ENCODE measurements at places on chromosomes 5 and 9. TPM values are rescaled to one million over a fixed set of nuclear protein-coding genes. Genes with fewer than 3 reads are reported as not detected.

- no peak for DNase-seq
These were observed 50.5 kb downstream of the RGS3 start for GRCh38 chr9:113514061-113514460.

- DNase-seq, result no peak
These were observed 75.9 kb downstream of the SPRY4 start for GRCh38 chr5:142248853-142249462.

DNA sequence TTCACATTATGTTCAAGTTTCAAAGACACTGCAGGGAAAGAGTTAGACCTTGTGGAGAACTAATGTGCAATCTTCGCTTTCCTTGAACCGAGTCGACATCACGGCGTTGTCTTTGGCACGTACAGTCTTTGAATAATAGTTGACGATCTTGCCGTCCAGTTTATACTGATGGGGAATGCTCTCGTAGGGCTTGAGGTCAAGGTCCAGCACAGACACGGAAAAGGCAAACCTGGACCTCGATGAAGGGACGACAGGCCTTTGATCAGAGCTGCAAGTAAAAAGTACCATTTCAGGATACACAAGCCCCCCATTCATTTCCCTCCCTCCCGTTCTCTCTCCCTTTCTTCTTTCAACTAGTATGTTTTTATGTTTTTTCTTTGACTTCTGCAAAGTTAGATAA lies 54.1 kb downstream of the IPPK start:
- DNase-seq, result no peak

GRCh38 chr9:130200038-130200849 lies 28.0 kb downstream of the NCS1 start:
- peak; percentile 86 for DNase-seq

- no peak for DNase-seq
These were observed 65.8 kb upstream of the S1PR3 start for GRCh38 chr9:88925481-88925880.

DNA sequence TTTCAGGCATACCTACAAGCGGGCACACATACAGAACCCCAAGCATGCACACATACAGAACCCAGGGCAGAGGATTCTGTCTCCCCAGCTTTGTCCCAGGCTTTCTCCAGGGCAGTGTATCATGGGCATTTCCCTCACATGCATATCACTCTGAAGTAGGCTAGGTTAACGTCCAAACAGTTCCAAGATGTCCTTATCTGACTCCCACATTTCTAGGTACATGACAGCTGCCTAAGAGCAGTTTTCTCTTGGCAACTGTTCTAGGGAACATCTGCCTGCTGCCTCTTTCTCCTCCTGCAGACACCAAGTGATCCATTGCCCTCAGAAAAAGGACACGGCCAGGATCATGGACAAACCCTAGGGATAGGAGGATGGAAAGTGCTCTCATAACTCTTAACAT lies 84.9 kb upstream of the NR3C1 start:
- DNase-seq, result no peak

DNA sequence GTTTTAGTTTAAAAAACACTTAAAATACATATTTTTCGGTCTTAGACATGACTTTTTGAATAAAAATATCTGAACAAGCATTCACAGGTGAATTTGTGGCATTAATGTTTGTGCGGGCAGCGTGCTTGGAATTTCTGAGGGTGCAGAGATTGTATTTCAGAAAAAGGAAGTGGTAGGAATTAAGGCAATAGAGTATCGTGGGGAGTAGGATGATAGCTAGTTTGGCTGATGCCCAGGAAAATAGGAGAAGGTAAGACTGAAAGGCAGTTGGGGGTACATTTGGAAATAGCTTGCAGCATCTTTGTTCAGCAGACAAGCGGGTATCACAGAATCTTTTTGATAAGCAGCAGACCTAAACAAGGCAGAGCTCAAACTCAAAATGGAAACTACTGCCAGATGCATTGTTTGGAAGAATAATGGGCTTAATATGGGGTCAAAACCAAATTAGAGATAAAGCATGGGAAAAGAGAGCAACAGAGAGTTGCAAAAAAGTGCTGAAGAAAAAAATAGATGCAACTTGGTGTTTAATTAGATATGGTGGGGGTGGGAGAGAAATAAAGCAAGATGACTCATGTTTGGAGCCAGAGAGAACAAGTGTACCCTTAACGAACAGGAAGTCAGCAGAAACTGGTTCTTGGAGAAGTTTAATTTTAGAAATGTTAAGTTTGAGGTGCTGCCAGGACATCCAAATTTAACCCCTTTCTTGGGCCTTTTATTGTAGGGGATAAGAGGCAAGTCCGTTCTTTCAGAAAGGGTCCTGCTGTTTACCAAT lies 85.7 kb upstream of the ARRDC3 start:
- DNase-seq, result no peak

GRCh38 chr9:20382460-20383071 lies 239.7 kb downstream of the MLLT3 start:
- DNase-seq, result no peak

DNA sequence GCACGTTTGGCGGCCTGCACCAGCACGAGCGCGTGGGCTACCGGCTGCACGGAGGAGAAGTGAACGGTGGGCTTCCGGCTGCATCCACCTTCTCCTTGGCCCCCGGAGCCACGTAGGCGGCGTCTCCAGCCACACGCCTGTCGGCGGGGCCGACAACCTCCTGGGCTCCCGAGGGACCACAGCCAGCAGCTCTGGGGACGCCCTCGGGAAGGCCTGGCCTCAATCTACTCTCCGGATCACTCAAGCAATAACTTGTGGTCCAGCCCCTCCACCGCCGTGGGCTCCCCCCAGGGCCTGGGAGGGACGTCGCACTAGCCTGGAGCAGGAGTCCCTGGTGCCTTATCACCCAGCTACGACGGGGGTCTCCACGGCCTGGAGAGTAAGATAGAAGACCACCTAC lies 73.7 kb downstream of the INSL6 start:
- no peak for DNase-seq

GRCh38 chr9:130352081-130352480 lies 86.5 kb downstream of the HMCN2 start:
- DNase-seq, result no peak

GRCh38 chr9:105281272-105281671 lies 36.8 kb downstream of the SLC44A1 start:
- DNase-seq, result no peak

DNA sequence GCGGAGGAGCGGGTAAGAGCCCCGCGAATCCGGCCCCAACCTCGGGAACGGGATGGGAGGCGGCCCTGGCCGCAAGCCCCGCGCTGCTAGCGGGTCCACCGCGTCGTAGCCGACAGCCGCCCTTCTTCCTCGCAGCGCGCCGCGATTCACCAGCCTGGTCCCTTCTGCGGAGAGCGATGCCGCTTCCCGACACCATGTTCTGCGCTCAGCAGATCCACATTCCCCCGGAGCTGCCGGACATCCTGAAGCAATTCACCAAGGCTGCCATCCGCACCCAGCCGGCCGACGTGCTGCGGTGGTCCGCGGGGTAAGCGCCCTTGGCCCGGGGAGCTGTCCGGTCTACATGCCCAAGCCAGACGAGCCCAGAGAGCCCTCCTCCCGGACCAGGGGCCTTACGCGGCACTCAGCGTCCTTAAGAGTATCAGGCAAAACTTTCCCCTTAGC lies 335 bp downstream of the ROPN1L start:
- no peak for DNase-seq

DNA sequence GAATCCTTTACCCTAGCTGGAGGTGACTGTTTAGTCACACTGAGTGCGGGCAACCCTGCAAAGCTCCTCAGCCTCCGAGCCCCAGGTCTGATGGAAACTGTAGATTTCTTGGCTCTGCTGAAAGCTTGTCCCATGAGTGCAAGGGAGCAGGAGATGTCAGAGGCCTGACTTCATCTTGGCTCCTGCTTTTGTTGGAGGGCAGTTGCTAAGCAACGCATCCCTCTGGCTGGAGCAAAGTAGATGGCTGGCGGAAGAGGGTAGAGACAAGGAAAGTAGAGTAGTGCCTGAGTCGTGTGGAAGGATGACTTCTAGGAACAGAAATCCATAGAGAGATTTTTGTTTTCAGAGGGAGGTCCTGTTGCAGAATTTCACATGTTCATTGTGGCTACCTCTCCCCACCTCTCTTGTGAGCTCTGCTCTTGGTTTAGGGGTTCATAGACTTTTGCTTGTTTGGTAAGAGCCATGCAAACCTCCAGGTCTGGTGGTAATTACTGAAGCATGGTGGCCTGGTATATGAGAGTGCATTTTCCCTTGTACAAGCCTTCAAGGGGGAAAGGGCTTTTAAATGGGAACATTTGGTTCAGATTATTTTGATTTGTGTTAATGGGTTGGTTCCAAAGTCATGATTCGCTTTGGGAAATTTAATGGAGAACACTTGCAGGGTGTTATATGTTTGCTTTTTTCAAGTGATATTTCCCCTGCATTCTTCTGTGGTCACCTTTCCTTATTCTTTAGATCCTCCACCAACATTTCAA lies 71.5 kb downstream of the ARHGAP26 start:
- no peak for DNase-seq

DNA sequence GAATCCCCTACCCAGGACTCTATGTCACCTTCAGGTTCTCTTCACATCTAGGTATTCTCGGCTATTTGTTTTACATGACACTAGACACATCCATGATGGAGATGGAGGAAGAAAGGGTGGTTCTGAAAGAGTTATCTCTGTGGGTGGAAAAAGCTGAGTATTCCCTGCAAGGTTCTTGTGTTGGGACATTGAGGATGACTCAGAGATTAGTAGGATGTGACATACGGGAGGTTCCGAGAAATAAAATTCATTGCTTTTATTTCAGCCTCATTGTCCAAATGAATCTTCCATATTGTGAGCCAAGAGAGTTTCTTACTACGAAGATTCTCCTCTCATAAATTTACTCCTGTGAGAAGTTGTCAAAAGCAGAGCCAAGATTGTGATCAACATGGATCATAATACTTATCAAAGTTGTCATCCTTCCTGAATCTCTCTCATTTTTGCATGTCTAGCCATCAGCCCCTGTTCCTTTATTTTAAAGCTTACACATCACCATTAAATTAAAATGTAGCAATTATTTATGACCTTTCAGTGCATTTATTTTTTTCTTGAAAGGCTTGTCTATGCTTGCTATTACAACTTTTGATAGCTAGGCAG lies 370.0 kb downstream of the PSAT1 start:
- DNase-seq, result no peak

DNA sequence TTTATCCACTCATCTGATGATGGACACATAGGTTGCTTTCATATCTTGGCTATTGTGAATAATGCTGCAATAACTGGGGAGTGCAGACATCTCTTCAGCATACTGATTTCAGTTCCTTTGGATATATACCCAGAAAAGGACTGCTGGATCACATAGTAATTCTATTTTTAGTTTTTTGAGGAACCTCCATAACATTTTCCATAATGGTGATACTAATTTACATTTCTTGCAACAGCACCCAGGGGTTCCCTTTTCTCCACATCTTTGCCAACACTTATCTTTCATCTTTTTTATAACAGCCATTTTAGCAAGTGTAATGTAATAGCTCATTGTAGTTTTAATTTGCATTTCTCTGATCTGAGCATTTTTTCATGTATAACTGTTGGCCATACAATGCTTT lies 34.1 kb upstream of the NR4A3 start:
- no peak for DNase-seq

- no peak for DNase-seq
These were observed 1.5 kb downstream of the VDAC1 start for GRCh38 chr5:134003064-134003816.

RORB gene
- total RNA-seq, result 1.7 TPM

PCDHA4 gene
- total RNA-seq, result 2.1 TPM

DBH gene
- total RNA-seq, result not detected

SLC6A18 gene
- total RNA-seq, result not detected

SLCO6A1 gene
- not detected for total RNA-seq

CATSPER3 gene
- total RNA-seq, result not detected

TUSC1 gene
- total RNA-seq, result 21.2 TPM

CDX1 gene
- total RNA-seq, result not detected

PRSS3 gene
- total RNA-seq, result not detected
